Panc1 (cell line): ENCODE measurements at places on chromosomes 12 and 14. TPM values are rescaled to one million over a fixed set of nuclear protein-coding genes. Genes with fewer than 3 reads are reported as not detected.

GRCh38 chr14:100645982-100646314 is 58.7 kb upstream of the BEGAIN start:
- no peak for DNase-seq

DNA sequence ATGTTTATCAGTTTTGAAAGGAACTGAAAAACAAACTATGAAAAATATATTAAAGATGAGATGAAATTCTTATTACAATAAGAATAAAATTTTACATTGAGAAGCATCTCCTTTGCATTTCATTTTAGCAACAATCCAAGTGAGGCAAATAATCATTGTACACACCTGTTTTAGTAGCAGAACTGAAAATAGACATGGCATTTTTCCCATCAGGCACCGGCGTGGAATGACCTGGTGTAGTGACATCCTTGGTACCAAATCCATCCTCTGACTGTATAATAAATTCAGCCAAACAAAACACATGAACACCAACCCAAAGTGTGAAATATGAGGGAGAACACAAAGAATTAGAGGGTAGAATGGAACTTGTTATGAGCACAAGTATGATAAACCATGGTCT is 271.4 kb downstream of the MED13L start:
- no peak for DNase-seq

DNA sequence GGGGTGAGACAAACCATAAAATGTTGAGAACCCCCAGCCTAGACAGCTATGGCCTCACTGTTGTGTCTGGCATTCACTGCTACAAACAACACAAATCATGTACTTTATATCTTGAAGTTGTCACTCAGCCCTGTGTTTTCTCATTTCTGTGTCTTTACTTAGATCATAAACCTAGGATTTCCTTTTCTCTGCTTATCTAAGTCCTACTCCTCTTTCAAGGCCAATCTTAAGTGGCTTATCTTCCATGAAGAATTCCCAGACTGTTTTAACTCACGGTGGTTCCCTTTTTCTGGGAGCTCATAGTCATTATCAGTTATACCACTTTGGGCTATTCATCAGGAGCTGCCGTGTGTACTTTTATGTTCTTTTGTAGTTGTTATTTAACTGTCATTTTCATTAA is 42.1 kb downstream of the FLRT2 start:
- no peak for DNase-seq

DNA sequence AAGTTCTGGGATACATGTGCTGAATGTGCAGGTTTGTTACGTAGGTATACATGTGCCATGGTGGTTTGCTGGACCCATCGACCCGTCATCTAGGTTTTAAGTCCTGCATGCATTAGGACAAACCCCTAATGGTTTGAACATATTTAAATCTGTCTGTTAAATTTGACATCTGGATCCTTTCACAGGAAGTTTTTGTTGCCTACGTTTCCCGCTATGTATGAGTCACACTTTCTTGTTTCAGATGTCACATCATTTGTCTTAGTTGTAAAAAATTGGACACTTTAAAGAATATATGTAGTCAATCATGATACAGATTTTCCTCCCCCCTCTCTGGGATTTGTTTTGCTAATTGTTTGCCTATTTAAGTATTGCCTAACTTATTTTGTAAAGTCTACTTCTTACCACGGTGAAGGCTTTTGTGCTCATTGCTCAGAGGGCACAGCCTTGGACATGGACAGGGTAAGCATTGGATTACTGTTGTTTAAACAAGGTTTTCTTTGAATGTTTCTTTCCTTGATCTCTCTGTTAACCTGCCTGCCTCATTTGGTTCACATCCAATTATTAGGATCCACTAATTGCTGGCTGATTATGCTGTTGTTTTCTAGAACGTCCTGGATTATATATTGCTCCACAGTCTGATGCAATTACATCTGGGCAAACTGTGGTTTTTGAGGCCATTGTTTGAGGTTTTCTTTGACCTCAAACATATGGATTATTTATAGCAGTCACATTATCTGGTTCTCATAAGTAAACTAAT is 1441.4 kb downstream of the AACS start:
- DNase-seq: no peak

- no peak for DNase-seq
These were observed 11.1 kb downstream of the KRT75 start for GRCh38 chr12:52423035-52423434.

DNA sequence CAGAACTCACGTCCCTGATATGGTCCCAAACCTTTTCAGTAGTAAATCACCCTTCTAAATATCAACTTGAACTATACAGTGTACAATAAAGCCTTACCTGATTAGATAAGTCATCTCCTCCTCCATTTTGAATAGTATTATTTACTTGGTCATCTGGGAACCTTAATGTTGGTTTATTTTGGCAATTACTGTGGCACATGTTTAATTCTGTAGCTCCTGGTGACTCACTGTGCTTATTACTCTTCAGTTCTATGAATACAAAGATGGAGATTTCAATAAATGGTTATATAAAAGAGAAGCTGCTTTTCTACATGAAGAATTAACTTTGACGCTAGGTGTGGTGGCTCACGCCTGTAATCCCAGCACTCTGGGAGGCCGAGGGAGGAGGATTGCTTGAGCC is 25.4 kb downstream of the MIS18BP1 start:
- no peak for DNase-seq

- no peak for DNase-seq
These were observed 13.2 kb downstream of the KCNC2 start for GRCh38 chr12:75196408-75196807.

DNA sequence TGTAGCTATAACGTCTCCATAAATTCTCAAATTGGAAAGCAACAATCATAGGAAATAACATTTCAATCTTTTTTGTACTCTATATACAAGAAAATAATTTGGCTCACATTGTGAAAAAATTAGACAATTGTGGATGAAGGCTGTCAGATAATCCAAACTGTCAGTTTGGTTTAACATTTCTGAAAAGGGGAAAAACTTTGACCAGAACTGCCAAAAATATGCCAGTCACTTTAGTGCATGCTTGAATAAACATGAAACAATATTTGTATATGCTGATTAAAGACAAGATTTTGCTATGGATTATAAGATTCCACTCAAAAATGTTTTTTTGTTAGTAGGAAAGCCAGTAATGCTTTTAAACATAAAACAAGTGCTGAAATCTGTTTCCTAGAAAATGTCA is 38.9 kb downstream of the CCDC59 start:
- no peak for DNase-seq

DNA sequence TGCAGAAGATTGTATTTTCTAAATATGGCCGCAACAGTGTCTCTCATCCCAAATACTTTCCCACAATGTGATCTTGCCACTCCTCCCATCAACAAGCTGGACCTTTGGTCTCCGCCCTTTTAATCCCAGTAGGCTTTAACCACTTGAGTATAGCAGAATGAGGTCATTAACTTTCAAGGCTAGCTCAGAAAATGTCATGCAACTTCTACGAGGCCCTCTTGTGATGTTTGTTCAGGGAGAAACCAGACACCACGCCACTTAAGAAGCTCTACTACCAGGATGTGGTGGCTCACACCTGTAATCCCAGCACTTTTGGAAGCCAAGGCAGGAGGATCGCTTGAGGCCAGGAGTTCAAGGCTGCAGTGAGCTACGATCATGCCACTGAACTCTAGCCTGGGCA is 20.1 kb upstream of the OR6J1 start:
- no peak for DNase-seq

DNA sequence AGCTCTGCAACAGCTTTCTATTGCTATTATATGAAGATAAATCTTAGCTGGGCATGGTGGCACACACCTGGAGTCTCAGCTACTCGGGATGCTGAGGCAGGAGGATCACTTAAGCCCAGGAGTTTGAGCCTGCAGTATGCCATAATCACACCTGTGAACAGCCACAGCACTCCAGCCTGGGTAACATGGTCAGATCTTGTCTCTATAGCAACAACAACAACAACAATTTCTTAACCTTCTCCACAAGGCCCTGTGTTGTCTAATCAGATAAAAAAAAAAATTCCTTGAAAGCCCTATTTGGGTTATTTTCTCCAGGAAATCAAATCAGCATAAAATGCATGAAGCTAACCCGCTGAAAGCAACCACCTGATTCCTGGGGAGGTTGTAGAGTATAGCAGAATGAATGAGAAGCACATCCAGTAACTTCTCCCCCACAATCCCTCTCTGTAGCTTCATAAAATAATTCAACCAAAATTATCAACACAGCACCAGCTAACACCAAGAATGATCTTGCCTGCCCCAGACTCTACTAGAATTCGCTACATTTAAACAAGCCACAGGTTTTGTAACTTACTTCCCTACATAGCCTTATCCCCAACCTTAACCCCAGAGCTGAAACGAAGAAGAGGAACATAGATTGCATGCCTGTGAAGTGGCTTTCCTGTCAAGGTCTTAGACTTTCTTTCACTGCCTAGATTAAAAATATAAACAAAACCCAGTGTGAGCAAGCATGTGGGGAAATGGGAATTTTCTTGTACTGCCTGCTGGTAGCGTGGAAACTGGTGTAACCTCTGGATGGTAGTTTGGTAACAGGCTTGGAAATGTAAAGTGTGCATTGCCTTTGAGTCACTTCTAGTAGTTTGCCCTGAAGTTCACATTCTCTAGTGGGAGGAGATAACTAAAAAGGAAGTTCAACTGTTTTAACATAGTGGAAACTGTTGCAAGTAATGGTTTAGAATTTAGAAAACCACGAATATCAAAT is 6.0 kb upstream of the STK38L start:
- DNase-seq: no peak

GRCh38 chr12:112496496-112496895 is 77.7 kb downstream of the PTPN11 start:
- no peak for DNase-seq

GRCh38 chr14:35247777-35248475 is 44.3 kb upstream of the PSMA6 start:
- no peak for DNase-seq

GRCh38 chr12:122979001-122979907 is 1.2 kb upstream of the ARL6IP4 start:
- DNase-seq: no peak

- no peak for DNase-seq
These were observed 108.6 kb downstream of the EGLN3 start for GRCh38 chr14:33842299-33842698.

- DNase-seq: no peak
These were observed 1.8 kb upstream of the INSM2 start for GRCh38 chr14:35531960-35532747.

GRCh38 chr12:22101749-22102243 is 55.8 kb downstream of the CMAS start:
- DNase-seq: no peak

DNA sequence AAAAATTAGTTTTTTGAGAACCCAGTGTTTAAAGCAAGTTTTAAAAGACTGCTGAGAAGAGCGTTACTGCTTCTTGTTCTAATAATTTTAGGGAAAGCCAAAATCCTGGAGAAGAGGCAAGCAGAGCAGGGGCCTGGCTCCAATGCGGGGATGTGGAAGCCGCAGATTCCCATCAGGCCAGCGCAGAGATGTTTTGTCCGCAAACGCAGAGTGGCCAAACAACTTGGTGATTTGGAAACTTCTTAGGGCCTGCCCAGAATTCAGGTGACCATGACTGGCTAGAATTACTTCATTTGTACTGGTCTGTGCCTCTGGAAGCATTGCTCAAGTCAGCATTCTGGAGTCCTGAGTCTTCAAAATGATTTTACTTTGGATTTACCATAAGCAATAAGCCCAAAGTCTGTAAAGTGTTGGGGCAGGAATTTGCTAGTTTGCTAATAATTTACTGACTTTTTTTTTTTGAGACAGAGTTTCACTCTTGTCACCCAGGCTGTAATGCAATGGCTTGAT is 208.4 kb downstream of the PPM1H start:
- DNase-seq: no peak

The EDDM3A gene
- not detected for total RNA-seq

The NEUROD4 gene
- not detected for total RNA-seq

The EXD2 gene
- 9.5 TPM for total RNA-seq

The GLI1 gene
- 6.5 TPM for total RNA-seq

The GYS2 gene
- not detected for total RNA-seq

The TAS2R31 gene
- 1.3 TPM for total RNA-seq
